ENCODE measurements at places on chromosomes 1 and 21. TPM values are rescaled to one million over a fixed set of nuclear protein-coding genes. Genes with fewer than 3 reads are reported as not detected.

GRCh38 chr1:53500204-53501064, 41.2 kb downstream of the DMRTB1 start:
- no peak overlapping the region for H3K4me3 ChIP-seq
- no peak overlapping the region for H3K27ac ChIP-seq
- DNase-seq: no peak

KCNAB2 gene
- 8.3 TPM for total RNA-seq

HPDL gene
- total RNA-seq: 10.6 TPM

- DNase-seq: no peak
- no peaks in the 10 kb centered on the region for H3K27me3 ChIP-seq
- H3K36me3 ChIP-seq: no peaks in the 10 kb centered on the region
- peaks cover 4% of the 10 kb centered on the region for H3K4me1 ChIP-seq
- no peak overlapping the region for H3K27ac ChIP-seq
These were observed 41.7 kb downstream of the ITPKB start for GRCh38 chr1:226697151-226697928.

- no peak overlapping the region for H3K27ac ChIP-seq
- no peak for DNase-seq
- H3K36me3 ChIP-seq: no peaks in the 10 kb centered on the region
- no peaks in the 10 kb centered on the region for H3K27me3 ChIP-seq
These were observed 3.6 kb downstream of the KRTAP21-3 start for GRCh38 chr21:30714946-30715345.

NTMT2 gene
- total RNA-seq: not detected

- peaks cover 2% of the 10 kb centered on the region for H3K27me3 ChIP-seq
- peak overlapping the region; percentile 58 for H3K4me3 ChIP-seq
- H3K36me3 ChIP-seq: no peaks in the 10 kb centered on the region
- no peak overlapping the region for H3K27ac ChIP-seq
- DNase-seq: no peak
These were observed 45.7 kb downstream of the PAX7 start for GRCh38 chr1:18676332-18676781.

DNA sequence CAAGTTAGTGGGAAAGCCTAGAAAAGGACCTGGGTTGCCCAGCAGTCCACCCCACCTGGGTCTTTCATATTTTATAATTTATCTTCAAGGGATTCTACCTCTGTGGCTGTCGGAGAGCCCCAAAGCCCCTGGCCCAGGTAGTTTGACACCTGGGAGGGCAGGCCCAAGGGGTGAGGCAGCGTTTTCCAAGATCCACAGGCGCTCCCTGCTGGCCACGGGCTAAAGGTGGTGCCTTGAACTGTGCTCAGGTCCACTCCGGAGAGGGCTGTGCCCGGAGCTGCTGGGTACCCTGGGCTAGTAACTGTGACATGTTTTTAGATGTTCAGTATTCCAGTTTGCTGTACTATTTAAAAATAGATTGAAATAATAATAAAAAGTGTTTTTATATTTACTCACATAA, 37.2 kb upstream of the CRNN start:
- H3K4me3 ChIP-seq: no peak overlapping the region
- peaks cover 24% of the 10 kb centered on the region for H3K36me3 ChIP-seq
- no peaks in the 10 kb centered on the region for H3K27me3 ChIP-seq
- no peaks in the 10 kb centered on the region for H3K4me1 ChIP-seq

- no peak overlapping the region for H3K27ac ChIP-seq
- no peaks in the 10 kb centered on the region for H3K36me3 ChIP-seq
- H3K4me1 ChIP-seq: no peaks in the 10 kb centered on the region
These were observed 154.9 kb upstream of the CD34 start for GRCh38 chr1:208065862-208066261.

ADGRL4 gene
- 0.63 TPM for total RNA-seq

CLDN17 gene
- not detected for total RNA-seq

- peaks cover 24% of the 10 kb centered on the region for H3K36me3 ChIP-seq
- H3K4me3 ChIP-seq: no peak overlapping the region
- DNase-seq: peak; percentile 26
- no peak overlapping the region for H3K27ac ChIP-seq
- no peaks in the 10 kb centered on the region for H3K4me1 ChIP-seq
These were observed 46.5 kb downstream of the COQ8A start for GRCh38 chr1:226986496-226987178.

NBPF6 gene
- total RNA-seq: not detected

GRCh38 chr1:26602378-26602959, 72.9 kb downstream of the RPS6KA1 start:
- H3K4me1 ChIP-seq: no peaks in the 10 kb centered on the region
- no peaks in the 10 kb centered on the region for H3K27me3 ChIP-seq
- no peak overlapping the region for H3K27ac ChIP-seq
- no peak overlapping the region for H3K4me3 ChIP-seq

LRRC39 gene
- total RNA-seq: 0.37 TPM

ZBTB8OS gene
- total RNA-seq: 64.2 TPM

GRCh38 chr1:87980494-87980893, 651.8 kb downstream of the LMO4 start:
- DNase-seq: no peak
- no peak overlapping the region for H3K27ac ChIP-seq
- H3K4me3 ChIP-seq: no peak overlapping the region
- no peaks in the 10 kb centered on the region for H3K27me3 ChIP-seq

TSACC gene
- 2.4 TPM for total RNA-seq

- no peak overlapping the region for H3K4me3 ChIP-seq
- no peaks in the 10 kb centered on the region for H3K4me1 ChIP-seq
- DNase-seq: peak; percentile 23
- H3K36me3 ChIP-seq: no peaks in the 10 kb centered on the region
- no peaks in the 10 kb centered on the region for H3K27me3 ChIP-seq
These were observed 32.3 kb upstream of the TENT5C start for GRCh38 chr1:117573386-117574023.

DNA sequence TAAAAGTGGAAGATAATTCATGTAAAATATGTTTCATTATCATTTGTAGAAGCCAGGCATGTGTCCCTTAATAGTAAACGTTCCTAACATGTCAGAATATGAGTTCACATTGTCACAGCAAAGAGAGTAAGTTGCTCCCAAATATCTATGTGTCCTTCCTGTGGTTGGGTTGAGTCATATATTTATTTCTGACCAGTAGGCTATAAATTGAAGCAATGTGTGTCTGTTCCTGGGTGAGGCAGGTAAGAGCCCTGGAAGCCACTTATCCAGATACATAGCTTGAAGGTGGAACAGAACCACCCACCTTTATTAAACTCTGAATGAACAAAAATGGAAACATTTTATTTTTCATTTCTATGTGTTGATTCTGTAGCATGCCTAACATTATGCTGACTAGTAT, 2251.6 kb downstream of the NCAM2 start:
- no peak overlapping the region for H3K4me3 ChIP-seq
- H3K36me3 ChIP-seq: no peaks in the 10 kb centered on the region
- DNase-seq: no peak
- H3K27me3 ChIP-seq: no peaks in the 10 kb centered on the region
- H3K4me1 ChIP-seq: 0 out of 2 replicates have a peak, but pooled peaks cover 2% of the 10 kb centered on the region

RNU1-4 gene
- 2,051 TPM for total RNA-seq

GRCh38 chr1:203364094-203364801, 13.3 kb upstream of the FMOD start:
- no peaks in the 10 kb centered on the region for H3K27me3 ChIP-seq
- peaks cover 4% of the 10 kb centered on the region for H3K4me1 ChIP-seq
- H3K4me3 ChIP-seq: no peak overlapping the region
- H3K27ac ChIP-seq: no peak overlapping the region

F11R gene
- total RNA-seq: 159 TPM

OR6K2 gene
- not detected for total RNA-seq

DNA sequence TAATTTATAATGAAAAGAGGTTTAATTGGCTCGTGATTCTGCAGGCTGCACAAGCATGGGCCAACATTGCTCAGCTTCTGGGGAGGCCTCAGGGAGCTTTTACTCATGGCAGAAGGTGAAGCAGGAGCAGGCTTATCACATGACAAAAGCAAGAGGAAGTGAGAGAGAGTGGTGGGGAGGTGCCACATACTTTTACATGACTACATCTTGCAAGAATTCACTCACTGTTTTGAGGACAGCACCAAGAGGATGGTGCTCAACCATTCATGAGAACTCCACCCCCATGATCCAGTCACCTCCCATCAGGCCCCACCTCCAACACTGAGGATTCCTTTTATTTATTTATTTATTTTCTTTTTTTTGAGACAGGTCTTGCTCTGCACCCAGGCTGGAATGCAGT, 5.5 kb upstream of the PLEKHM2 start:
- H3K27me3 ChIP-seq: no peaks in the 10 kb centered on the region
- H3K4me3 ChIP-seq: no peak overlapping the region

- H3K27me3 ChIP-seq: peaks cover 37% of the 10 kb centered on the region
- no peak for DNase-seq
- H3K4me3 ChIP-seq: no peak overlapping the region
- no peaks in the 10 kb centered on the region for H3K4me1 ChIP-seq
- H3K36me3 ChIP-seq: peaks cover 6% of the 10 kb centered on the region
- no peak overlapping the region for H3K27ac ChIP-seq
These were observed 8.5 kb upstream of the ARHGAP29 start for GRCh38 chr1:94245747-94246438.

PKLR gene
- total RNA-seq: 0.13 TPM

OPTC gene
- total RNA-seq: 1.1 TPM

DNA sequence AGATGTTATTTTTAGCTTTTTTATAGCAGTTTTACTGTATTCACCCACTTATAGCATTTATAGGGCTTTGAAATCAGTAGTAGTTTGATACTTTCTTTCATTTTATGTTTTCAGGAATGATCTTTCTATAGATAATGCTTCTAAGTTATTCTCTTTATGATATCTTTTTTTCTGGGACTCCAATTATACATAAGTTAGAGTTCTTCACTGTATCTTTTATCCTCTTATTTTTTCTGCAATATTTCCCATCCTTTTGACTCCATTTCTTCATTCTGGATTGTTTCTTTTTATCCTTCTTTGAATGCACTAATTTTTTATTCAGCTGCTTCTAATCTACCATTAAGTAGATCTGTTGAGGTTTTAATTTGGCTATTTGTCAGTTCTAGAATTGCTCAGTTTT, 73.1 kb downstream of the FMN2 start:
- no peaks in the 10 kb centered on the region for H3K4me1 ChIP-seq
- no peak for DNase-seq
- H3K36me3 ChIP-seq: no peaks in the 10 kb centered on the region
- H3K4me3 ChIP-seq: no peak overlapping the region
- no peaks in the 10 kb centered on the region for H3K27me3 ChIP-seq

DNA sequence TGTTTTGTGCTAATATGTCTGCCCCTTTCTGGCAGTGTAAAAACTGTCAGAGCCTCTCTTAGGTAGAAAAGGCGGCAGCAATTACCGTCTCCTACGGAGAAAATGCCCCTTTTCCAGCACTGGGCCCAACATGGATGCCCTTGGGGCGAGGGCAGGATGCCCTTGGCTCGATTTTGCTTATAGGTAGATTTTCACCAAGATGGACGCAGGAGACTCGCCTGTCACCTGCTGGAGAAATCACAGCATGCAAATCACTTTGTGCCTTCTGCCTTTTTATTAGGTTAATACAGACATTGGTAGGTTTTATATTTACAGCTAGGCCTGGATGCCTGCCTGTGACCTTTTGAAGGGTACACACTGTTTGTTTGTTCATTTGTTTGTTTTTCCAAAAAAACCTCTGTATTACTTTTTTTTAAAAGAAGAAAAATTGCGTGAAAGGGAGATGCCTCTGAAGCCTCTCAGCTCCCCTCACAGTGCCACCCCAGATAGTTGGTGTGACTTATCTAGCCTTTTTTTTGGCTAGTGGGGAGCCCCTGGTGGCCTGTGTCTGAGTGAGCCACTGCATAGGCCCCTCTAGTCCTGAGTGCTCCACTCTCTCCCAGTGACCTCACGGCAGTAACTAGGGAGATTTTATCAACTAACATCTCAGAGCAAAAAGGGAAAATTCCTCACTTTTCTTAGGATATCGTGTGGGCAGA, 2.5 kb downstream of the ATP1B1 start:
- no peak overlapping the region for H3K27ac ChIP-seq
- no peaks in the 10 kb centered on the region for H3K27me3 ChIP-seq
- no peak for DNase-seq

USP25 gene
- 36.3 TPM for total RNA-seq

DNA sequence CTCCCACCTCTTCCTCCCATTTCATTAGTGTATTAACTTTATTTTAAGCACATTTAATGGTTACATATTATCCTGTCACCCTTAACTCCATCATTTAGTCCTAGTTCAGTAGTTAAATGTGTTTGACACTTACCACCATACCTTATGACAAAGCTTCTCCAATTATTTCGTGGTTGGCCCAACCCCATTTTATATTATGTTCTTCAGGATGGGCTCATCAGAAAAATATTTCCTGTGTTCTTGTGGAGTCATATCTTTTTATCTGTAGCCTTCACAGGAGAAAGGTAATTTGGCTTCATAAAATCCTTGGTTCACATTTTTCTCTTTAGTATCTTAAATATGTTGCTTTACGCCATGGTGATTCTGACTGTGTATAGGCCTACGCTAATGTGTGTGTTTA, 142.3 kb upstream of the COL6A1 start:
- DNase-seq: no peak
- no peaks in the 10 kb centered on the region for H3K27me3 ChIP-seq
- H3K27ac ChIP-seq: no peak overlapping the region
- no peaks in the 10 kb centered on the region for H3K4me1 ChIP-seq

GRCh38 chr21:24895885-24896734, 711.2 kb downstream of the MRPL39 start:
- H3K4me3 ChIP-seq: no peak overlapping the region
- H3K27ac ChIP-seq: no peak overlapping the region
- H3K36me3 ChIP-seq: no peaks in the 10 kb centered on the region
- no peaks in the 10 kb centered on the region for H3K27me3 ChIP-seq

DNA sequence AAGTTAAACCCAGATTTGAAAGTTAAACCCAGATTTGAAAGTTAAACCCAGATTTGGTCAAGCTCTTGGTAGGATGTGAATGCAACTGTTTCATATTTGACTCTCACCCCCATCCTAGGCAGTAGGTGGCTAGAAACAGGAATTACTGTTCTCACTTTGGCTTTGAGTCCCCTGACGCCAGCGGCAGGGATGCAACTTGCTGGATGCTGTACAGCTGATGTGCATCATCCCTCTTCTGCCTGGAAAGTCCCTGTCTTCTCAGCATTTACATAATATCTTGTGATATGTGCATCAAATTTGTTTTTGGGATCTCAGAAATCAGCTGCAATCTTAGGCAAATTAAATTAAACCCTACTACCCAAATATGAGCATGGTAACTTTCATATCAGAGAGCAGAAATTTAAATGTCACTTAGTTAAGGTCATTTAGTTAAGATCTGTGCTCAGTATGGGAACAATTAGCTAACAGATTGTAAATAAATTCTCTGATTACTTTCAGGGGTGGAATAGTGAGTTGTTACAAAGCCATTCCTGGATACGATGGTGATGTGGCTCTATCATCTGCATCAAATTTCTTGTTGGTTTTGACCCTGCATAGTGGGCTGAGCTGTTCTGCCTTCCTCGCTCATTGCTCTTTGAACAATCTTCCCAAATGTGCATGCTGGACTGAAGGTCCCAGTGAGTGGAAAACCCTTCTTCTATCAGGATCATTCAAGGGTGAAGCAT, 6.8 kb upstream of the HAO2 start:
- H3K36me3 ChIP-seq: no peaks in the 10 kb centered on the region
- no peak overlapping the region for H3K4me3 ChIP-seq
- H3K27ac ChIP-seq: no peak overlapping the region
- DNase-seq: no peak

PGLYRP3 gene
- not detected for total RNA-seq

- H3K4me1 ChIP-seq: no peaks in the 10 kb centered on the region
- DNase-seq: peak; percentile 85
- peaks cover 4% of the 10 kb centered on the region for H3K27me3 ChIP-seq
- H3K27ac ChIP-seq: no peak within 1 kb of the TSS
These were observed at the start of gene CELSR2 for GRCh38 chr1:109248797-109249629. Gene CELSR2, plus strand, starts transcription at chr1:109249539. Its CDS starts 541 bp downstream, at chr1:109250080.

Measured in H9 (cell line).